Osteocyte (in vitro differentiated cells): ENCODE measurements at places on chromosomes 13 and 19.
A peak's percentile ranks its signal among the peaks of the same experiment; 100 is the strongest.

- no peak for DNase-seq
Measured at GRCh38 chr13:29855009-29855408, 4.6 kb upstream of the UBL3 start.

GRCh38 chr13:66972659-66973058 lies 257.5 kb downstream of the PCDH9 start:
- no peak for DNase-seq

- DNase-seq: no peak
Measured at GRCh38 chr13:106415442-106415841, 120.0 kb downstream of the EFNB2 start.

- no peak for DNase-seq
Measured at GRCh38 chr19:41525989-41526388, 50.0 kb upstream of the CEACAM21 start.

GRCh38 chr13:105817498-105817897 lies 718.0 kb downstream of the EFNB2 start:
- DNase-seq: no peak

DNA sequence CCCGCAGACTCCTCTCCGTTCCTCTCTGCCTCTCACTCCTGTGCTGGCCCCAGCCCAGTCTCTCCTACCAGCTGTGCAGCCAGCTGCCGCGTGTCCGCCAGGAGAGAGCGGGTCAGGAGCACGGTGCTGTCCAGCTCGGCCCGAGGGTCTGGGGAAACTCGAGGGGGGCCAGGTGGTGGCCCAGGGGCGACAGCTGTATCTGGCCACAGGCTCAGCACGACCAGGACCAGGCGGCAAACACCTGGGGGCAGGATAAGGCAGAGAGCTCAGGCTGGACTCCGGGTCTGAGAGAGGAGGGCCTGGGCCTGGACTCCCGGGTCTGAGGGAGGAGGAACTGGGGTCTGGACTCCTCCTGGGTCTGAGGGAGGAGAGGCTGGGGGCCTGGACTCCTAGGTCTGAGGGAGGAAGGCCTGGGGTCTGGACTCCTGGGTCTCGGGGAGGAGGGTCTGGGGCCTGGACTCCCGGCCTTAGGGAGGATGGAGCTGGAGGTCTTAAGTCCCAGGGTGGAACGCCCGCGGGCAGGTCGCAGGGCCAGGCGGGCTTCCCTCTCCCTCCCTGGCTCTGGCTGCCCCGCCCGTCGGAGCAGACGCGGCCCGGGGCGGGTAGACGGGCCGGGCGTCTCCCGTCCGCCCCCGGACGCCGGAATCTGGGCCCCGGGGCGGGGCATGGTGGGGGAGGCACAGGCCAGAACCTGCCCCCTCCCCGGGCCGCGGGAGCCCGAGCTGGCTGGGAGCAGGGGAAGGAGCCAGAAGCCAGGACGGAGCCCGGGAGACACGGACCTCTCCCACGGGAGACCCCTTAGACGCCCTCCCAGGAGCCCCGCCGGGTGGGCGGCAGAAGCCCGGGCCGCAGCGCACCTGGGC lies 1.3 kb downstream of the IL11 start:
- DNase-seq: no peak

GRCh38 chr19:20154636-20155035 lies 12.4 kb upstream of the ZNF486 start:
- DNase-seq: no peak

GRCh38 chr19:44974857-44975256 lies 19.7 kb downstream of the CLPTM1 start:
- no peak for DNase-seq

DNA sequence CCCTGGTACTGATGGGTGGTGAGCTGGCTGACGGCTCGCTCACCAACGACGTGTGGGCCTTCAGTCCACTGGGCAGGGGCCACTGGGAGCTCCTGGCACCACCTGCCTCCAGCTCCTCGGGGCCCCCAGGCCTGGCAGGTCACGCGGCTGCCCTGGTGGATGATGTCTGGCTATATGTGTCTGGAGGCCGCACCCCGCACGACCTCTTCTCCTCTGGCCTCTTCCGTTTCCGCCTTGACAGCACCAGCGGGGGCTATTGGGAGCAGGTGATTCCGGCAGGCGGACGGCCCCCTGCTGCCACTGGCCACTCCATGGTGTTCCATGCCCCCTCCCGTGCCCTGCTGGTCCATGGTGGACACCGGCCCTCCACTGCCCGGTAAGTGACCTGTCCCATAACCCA lies 10.5 kb downstream of the MEGF8 start:
- DNase-seq: no peak

DNA sequence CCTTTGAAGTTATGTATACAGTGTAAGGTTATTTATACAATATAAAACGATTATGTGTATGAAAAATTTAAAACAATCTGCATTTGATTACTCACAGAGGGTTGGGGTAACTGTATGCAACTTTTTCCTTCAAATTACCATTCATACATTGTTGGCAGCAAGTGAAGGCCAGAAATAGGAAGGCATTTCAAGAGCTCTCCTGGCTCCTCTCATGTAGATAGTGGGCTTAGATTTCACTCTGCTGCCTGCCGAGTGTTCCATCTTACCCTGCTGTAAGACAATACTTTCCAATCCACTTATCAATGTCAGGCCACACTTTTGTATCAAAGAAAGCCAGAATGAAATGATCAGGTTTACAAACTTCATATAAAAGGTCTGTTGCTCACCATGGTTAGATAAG lies 245.2 kb downstream of the DNAJC15 start:
- no peak for DNase-seq

- DNase-seq: no peak
Measured at GRCh38 chr19:48479686-48480085, 10.5 kb downstream of the CYTH2 start.

GRCh38 chr13:41222259-41222852 lies 28.0 kb upstream of the KBTBD7 start:
- DNase-seq: no peak

DNA sequence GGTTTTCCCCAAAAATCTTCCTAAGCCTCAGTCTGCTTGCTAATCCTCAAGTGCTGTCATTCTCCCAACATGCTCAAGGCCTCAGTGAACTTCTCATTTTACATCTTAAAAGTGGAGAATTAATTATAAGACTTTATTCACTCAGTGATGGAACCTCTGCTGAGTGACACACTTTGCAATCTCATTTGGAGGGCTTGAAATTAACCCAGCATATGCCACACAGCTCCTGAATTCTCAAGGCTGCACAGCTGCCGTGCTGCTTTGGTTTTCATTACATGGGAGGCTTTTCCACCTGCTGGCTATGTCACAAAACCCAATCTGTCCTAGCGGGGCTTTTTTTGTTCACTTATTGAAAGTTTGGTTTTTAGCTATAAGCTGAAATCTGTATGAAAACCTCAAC lies 28.3 kb upstream of the SERPINE3 start:
- DNase-seq: no peak

DNA sequence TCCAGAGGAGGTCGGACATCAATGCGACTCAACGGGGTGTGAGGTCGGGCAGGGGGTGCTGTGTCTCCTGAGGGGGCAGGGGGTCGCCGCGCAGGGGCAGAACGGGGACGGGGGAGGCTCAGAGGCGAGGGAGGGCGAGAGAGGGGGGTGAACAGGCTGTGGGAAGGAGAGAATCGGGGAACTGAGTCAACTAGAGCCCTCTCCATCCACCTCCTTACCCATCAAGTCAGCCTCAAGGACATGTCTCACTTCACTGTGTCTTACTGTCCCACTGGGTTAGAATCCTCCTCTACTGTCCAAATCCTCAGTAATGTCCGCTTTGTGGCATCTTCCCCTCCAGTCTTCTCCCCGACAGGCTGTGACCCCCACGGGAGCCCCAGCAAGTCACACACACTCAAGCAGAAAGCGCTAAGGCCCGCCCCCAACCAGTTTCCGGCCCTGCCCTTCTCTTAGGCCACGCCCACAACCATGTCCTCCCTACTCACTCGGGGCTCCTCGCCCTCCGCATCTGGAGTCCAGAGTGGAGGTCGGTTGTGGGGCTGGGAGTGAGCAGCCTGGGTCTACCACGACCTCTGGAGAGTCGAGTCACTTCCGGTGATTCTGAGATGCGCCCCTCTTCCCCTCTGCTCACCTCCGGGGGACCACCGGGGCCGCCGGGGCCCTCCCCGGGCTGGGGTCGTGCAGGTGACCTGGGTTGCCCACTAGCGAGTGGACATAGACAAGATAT lies 9.3 kb downstream of the PLEKHA4 start:
- DNase-seq: no peak

DNA sequence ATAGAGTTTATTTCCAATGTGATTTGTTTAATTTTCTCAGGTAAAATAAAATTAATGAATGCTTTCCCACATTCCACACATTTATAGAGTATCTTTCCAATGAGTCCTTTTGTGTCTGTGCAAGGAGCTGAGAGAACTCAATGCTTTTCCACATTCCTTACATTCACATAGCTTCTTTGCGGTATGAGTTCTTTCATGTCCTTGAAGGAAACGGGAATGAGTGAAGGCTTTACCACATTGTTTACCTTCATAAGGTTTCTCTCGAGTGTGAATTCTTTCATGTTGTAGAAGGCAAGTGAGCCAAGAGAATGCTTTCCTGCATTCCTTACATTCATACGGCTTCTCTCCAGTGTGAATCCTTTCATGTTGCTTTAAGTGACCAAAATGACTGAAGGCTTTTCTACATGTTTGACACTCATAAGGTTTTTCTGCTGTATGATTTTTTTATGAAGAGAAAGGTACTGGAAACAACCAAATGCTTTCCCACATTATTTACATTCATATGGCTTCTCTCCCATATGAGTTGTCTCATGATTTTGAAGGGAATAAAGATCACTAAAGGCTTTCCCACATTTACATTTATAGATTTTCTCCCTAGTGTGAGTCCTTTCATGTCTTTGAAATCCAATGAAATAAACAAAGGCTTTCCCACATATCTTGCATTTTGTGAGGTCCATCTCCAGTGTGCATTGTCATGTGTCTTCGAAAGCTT lies 14.4 kb upstream of the ZNF442 start:
- DNase-seq: no peak

DNA sequence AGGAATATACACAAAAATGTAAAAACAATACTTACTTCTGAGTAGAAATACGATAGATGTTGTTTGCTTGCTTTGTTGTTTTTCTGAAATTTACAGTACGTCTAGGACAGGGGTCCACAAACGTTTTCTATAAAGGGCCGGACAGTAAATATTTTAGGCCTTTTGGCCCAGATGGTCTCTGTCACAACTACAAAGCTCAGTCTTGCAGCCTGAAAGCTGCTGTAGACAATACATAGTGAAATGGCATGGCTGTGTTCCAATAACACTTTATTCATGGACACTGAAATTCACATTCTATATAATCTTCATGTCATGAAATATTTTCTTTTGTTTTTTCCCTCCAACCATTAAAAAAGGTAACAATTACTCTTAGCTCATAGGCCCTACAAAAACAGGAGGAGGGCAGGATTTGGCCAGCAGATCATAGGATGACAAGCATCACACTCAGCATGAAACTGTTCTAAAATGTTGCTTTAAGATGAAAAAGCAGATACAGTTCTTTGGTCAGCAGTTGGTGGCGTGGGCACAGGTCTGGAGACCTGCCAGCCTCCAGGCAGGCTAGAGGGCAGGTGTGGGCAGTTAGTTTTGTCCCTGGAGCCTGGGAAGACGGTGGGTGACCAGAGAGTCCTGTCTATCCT lies at the start of gene EDDM13:
Gene EDDM13 (plus strand): TSS at position 588 of the 638 bp plus-strand sequence. CDS start 87 bp downstream, outside the sequence.
- DNase-seq: no peak

- DNase-seq: no peak
Measured at GRCh38 chr19:34431681-34432402, 3.7 kb downstream of the UBA2 start.

GRCh38 chr19:47013041-47013517 lies 6.6 kb upstream of the NPAS1 start:
- peak; percentile 93 for DNase-seq

GRCh38 chr13:65149687-65150086 lies 2080.4 kb downstream of the PCDH9 start:
- peak; percentile 79 for DNase-seq

GRCh38 chr13:113907635-113908617 lies 44.0 kb upstream of the GAS6 start:
- peak; percentile 56 for DNase-seq

- DNase-seq: no peak
Measured at GRCh38 chr13:29507356-29507755, 88.1 kb downstream of the SLC7A1 start.

GRCh38 chr19:6639439-6639838 lies 30.5 kb downstream of the TNFSF14 start:
- DNase-seq: no peak

DNA sequence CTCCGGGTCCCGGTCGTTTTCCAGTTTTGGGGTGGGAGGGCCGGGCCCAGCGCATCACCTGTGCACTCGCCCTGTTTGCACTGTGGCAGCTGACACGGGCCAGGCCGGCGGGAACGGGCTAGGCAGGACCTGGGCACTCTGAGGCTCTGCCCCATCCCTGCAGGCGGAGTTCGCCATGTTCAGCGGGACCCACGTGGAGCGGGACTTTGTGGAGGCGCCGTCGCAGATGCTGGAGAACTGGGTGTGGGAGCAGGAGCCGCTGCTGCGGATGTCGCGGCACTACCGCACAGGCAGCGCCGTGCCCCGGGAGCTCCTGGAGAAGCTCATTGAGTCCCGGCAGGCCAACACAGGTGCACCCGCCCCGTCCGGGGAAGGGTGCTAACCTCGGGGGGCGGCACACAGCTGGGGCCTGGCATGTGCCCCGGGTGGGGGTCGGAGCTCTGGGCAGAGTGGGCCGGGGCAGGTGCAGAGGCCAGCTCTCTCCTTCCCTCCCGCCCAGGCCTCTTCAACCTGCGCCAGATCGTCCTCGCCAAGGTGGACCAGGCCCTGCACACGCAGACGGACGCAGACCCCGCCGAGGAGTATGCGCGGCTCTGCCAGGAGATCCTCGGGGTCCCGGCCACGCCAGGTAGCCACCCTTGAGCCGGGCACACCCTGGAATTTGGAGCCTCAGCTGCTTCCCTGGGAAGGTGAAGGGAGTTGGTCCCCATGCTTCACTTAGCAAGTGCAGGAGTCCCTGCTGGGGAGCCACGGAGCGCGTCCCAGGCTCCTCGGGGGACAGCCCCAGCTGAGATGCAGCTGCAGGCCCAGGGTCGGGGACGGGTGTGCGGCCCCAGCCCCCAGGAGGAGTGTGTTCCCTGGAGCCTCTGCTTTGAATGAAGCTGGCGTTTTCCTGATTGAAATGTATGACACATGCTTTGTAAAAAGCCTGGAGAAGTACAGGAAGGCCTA lies 9.3 kb upstream of the ZNF554 start:
- DNase-seq: no peak

DNA sequence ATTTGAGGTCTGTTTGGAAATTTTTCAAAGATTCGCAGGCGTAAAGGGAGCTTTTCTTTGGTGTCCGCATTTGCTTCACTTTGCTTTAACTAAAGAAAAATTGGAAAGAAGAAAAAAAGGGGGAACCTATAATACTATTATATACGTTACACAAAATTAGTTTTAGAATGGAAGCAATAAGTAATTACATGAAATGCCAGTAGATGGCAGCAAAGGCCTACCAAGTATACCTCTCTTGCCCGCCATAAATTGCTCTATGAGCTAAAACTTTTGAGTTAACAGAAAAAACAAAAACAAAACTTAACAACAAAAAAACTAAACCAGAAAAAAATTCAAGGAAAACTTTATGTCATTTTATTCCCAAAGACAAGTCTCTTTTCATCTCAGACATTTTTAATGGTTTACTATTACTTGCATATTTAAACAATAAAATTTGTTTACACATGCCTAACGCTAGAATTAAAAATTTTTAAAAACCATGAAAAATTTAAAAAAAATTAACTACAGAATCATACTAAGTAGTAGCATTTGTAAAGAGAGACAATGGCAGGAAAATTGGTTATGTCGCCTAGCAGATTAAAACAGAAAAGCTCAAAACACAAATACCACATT lies 271.4 kb downstream of the NALCN start:
- DNase-seq: no peak
